ENCODE measurements at places on chromosomes 7 and 10. TPM values are rescaled to one million over a fixed set of nuclear protein-coding genes. Genes with fewer than 3 reads are reported as not detected.

GRCh38 chr10:105259201-105259600, 618.1 kb downstream of the SORCS3 start:
- no peak for DNase-seq

The CNTNAP2 gene
- 0.03 TPM for total RNA-seq

The AKR1C2 gene
- 15.5 TPM for total RNA-seq

DNA sequence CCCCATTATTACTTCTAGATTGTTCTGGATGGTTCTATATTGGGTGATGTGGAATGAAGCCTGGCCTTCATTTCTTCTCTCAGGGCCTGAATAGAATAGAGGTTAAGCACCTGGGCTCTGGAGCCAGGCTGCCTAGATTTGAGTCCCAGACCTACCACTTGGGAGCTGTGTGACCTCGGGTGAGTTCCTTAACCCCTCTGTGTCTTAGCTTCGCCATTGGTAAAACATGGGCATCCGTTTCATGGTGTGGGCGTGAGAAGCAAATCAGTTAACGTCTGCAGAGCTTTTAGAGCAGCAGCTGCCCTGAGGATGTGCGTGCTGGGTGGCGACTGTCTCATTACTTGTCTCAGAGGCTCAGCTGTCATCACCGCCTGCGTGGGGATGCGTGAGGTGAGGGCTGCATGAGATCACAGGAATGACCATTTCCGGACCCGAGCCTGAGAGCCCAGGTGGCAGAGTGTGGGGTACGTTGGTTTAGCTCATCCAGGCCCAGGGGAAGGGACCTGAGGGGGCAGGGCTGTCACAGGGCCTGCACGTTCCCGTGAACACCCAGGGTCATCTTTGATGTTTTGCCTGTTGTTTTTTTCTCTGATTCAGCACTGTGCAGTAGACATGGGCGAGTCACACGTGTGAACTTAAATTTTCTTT, 9.7 kb downstream of the AGAP3 start:
- no peak for DNase-seq

DNA sequence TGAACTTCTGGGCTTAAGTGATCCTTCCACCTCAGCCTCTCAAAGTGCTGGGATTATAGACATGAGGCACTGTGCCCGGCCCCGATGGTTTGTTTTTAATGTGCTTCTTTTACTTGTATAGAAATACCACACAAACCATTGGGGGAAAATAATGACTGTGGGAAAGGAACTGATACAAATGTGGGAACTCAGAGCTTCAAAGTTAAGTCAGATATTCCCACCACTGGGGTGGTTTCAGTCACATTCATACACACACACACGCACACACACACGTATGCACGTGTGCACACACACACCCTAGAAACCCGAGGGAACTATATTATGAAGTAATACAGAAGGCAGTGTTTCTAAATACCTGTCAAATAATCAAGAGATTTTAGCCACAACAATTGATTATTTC, 17.0 kb downstream of the CPA4 start:
- DNase-seq = no peak

DNA sequence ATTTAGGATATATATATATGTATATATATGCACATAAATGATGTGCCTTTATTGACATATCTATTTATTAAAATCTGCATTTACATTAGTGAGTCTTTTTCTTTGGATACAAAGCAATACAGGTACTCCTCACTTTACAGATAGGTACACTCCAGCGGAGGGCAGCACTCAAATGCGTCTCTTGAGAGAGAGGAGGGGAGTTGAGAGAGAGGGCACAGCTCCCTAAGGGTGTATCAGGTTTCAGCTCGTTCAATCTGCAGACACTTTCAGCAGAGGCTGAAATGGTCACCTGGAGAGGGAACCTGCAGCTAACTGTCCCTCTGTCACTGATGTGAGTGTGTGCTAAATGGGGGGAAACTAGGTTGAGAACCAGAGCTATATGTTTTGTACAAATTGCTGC, 21.5 kb downstream of the C10orf53 start:
- peak; percentile 32 for DNase-seq
